ENCODE measurements at places on chromosomes 16 and 17.

DNA sequence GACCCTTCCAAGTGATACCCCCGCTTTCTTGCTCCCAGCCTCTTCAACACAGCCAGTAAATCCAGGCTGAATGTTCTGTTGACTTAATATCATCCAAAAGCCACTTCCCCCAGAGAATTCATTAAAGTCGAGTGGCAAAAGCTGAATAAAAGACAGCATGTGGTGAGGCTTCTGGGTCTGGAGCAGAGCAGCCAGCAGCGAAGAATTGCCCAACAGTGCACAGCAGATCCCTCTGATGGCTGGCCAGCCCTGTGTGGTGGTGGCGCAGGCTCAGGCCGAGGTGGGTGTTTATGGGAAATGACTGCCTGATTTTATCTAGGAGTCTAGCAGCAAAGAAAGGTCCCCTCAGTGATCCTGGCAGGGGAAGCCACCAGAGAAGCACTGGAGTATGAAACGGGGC, 30.3 kb upstream of the RCVRN start:
- no peak for DNase-seq

DNA sequence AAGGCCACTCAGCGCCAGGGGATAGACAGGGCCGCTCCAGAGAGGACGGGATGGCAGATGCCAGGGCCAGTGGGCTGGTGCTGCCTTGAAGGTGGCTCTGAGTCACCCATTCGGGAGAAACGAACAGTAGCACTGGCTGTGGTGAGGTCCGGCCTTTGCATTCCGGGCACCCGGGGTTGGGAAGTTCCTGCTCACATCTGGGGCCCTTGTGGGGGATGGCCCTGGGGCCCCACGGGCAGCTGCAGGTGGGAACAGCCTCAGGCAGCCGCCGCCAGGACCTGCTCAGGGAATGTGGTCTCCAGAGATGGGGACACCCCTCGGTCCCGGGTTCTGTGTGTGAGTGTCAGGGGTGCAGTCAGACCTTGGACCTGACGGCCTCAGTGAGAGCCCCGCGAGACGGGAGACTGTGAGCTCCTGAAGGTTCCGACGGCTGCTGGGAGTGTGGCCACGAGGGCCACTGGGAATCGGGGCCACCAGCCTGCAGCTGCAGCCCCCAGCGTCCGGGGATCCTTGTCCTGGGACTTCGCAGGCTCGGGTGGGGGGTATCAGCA, 1.4 kb downstream of the CBFA2T3 start:
- no peak for DNase-seq

DNA sequence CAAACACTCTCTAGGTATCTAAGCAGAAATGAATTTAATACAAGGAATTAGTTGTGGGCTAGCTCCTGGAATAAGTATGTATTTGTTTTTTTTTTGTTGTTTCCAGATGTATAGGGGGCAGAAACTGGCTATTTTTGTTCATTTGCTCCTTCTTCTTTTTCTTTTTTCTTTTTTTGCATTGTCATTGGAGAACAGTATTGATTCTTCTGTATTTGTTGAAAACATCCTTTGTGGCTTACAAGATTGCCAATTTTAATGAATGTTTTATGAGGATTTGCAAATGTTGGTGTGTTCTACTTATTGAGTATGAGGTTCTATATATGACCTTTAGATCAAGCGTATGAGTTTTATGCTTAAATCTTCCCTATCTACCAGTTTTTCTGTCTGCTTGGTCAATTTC, 5.6 kb upstream of the PCTP start:
- no peak for DNase-seq

- DNase-seq: no peak
Measured at GRCh38 chr16:9868606-9869149, 313.6 kb downstream of the GRIN2A start.

- DNase-seq: no peak
Measured at GRCh38 chr16:57614944-57615343, 13.5 kb upstream of the ADGRG1 start.

DNA sequence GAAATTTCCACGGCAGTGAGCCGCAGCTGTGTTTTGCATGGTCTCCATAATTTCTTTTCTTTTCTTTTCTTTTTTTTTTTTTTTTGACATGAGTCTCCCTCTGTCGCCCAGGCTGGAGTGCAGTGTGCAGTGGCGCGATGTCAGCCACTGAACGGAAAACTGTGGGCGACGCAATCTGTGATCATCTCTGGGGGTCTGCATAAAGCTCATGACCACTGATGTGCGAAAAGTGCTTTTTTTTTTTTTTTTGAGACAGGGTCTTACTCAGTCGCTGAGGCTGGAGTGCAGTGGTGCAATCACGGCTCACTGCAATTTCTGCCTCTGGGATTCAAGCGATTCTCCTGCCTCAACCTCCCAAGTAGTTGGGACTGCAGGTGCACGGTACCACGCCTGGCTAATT, 117.6 kb downstream of the ABCC6 start:
- DNase-seq: no peak

- no peak for DNase-seq
Measured at GRCh38 chr17:72467841-72468653, 347.2 kb downstream of the SOX9 start.

DNA sequence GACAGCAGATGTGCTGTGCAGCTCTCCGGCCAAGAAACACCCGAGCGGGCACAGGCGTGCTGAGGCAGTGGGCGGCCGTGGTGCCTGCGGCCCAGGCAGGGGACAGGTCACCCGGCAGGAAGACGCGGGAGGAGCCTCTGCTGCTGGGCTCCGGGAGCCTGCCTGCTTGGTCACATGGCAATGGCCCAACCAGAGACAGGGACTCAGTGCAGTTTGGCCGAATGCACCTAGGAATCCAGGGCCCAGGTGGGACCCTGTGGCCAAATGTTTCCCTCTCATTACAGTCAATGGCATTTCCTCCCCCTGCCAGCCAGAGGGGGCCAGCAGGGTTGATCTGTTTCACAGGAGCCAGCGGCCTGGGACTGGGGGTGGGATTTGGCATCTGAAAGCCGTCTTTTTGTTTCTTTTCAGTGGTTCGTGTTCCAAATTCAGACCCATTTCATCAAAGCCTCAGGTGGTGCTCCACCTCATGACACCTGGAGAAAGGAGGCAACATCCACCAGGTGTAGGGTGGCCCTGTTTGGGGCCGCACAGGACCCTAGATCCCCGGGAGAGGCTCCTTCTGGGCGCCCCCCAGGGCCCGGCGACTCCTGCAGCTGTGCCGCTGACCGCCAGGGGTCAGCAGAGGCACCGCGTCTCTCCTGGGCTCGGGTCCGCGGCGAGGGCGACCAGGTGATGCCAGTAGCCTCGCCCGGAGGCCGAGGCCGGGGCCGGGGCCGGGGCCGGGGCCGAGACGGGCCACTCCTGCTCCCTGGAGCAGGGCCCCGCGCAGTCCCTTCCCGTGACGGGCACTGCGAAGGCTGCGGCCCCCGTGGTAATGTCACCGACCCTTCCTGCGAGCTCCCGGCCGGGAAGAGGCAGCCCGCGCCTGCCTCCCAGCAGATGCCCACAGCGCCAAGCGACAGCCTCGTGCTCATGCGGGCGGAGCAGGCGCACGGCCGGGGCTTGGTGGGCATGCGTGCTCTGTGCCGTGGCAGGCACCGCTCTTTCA, 118.5 kb downstream of the C16orf78 start:
- peak; percentile 38 for DNase-seq

All from NCI-H1092 treated with DMSO at 0.1 percent for 48 hours (cell line).